ENCODE measurements at places on chromosomes 6 and 20.

DNA sequence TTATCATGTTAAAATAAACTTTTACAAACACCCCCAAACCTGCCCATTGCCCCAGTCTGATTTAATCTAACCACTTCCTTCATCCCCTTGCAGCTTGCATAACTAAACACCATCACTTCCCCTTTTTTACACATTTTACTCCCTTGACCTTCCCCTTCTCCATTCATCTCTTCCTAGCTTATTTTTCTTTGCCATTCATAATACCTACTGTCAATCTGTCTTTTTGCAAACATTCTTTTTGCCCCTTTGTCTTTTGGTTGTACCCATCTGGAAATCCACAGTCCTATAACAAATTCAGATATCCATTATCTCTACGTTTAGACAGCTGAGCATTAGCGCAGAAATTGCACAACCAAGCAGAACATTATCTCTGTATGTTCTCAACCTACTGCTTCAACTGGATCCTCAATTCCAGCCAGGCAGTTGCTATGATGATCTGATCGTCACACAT, 51.2 kb downstream of the C6orf52 start:
- peak; percentile 66 for DNase-seq

DNA sequence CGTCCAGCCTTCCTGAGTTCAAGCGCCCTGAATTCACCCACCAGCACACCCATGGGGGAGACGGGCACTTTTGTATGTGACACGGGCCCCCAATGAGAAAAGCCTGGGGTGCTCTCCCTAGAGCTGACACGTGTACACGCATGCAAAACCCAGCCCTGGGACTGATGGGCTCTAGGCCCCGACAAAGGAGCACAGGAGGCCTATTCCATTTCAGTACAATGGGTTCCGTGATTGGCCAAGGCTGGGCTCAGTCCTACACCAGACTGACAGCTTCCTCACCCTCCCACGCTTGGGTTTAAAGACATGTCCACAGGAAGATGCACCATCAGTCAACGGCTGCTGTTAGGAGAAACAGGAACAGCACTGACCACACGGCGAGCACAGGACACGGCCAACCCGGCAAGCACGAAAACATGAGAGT, 8.8 kb downstream of the ZBTB46 start:
- DNase-seq = peak; percentile 96

DNA sequence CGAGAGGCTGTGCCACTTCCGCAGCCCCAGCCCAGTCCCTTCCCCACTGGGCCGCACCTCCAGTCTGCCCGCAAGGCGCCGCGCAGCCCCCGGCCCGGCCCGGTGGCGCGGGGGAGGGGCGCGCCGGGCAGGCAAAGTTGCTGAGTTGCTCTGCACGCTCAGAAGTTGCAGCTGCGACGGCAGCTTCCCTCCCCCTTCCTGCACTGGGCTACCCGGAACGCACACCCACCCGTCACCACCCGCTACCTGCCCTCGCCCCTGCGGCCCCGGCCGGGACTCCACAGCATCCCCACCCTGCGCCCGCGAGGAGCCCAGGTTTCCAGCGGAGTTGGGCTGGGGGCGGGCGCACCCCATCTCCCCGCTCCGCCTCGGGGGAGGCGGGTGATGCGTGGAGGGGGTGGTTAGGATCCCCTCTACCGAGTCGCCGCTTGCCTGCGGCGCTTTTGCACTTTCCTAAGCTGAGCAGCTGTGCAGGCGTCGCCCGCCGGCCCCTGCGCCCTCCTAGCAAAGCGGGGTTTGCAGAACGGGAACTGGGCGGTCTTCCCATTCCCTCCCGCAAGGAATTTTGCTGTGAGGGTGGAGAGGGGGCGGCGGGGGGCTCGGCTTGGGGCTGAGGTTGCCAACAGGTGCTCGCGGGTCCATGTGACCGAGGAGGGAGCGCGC, 55.9 kb upstream of the RREB1 start:
- DNase-seq = peak; percentile 64

- peak; percentile 29 for DNase-seq
Measured at GRCh38 chr6:21953831-21954801, 342.7 kb downstream of the PRL start.

DNA sequence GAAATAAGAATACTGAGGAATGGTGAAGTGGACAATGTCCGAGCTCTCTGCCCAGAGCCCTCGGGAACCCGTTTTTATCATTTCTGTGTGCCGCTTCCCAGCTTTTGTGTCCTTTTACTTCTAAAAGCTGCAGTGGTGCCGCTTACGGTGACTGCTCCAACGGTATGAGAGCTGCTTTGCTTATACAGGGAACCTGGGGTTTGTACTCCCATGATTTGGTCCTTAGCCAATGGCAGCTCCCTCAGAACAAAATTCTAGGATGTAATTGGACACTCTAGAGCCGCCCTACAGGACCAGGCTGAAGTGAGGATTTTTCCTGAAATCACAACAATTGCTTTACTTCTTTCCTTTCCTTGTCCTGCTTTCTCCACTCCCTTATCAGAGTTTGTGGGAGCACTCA, 24.2 kb upstream of the PCSK2 start:
- no peak for DNase-seq
